ENCODE measurements at places on chromosomes 4 and X. TPM values are rescaled to one million over a fixed set of nuclear protein-coding genes. Genes with fewer than 3 reads are reported as not detected.

The VEGFC gene
- total RNA-seq: 9.9 TPM

The GAGE10 gene
- not detected for total RNA-seq

The TEC gene
- total RNA-seq: 1.6 TPM

The RBM47 gene
- total RNA-seq: 42.7 TPM

The PRKX gene
- total RNA-seq: 36.6 TPM

The LINC00632 gene
- total RNA-seq: under 0.01 TPM

The F8 gene
- total RNA-seq: 0.34 TPM

The NAP1L2 gene
- 0.68 TPM for total RNA-seq

The IRF2 gene
- 13.7 TPM for total RNA-seq

The CT55 gene
- not detected for total RNA-seq

The GRIA2 gene
- not detected for total RNA-seq

The NXF3 gene
- not detected for total RNA-seq

The UGT8 gene
- total RNA-seq: 0.34 TPM

The IL2 gene
- not detected for total RNA-seq

The LIMCH1 gene
- total RNA-seq: 0.34 TPM

The CSN1S1 gene
- not detected for total RNA-seq

The CT83 gene
- not detected for total RNA-seq
